ENCODE measurements at places on chromosomes 13 and 19.
A peak's percentile ranks its signal among the peaks of the same experiment; 100 is the strongest.

DNA sequence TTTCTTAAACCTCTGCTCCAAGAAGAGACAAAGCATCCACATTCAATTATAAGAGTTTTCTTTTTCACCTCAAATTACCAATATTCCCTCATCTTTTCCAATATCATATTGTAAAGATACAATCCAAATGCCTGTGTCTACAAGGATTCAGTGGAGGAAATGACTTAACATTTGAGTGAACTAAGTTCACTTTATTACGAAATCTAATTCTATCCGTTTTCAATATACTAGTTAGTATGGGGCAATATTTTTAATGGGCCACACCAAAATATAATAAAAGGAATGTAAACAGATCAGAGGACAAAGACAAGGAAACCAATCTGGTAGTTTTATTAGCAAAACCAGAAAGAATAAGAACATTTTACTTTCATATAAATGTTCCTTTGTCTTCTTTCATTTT lies 136.0 kb downstream of the DCLK1 start:
- no peak for DNase-seq

DNA sequence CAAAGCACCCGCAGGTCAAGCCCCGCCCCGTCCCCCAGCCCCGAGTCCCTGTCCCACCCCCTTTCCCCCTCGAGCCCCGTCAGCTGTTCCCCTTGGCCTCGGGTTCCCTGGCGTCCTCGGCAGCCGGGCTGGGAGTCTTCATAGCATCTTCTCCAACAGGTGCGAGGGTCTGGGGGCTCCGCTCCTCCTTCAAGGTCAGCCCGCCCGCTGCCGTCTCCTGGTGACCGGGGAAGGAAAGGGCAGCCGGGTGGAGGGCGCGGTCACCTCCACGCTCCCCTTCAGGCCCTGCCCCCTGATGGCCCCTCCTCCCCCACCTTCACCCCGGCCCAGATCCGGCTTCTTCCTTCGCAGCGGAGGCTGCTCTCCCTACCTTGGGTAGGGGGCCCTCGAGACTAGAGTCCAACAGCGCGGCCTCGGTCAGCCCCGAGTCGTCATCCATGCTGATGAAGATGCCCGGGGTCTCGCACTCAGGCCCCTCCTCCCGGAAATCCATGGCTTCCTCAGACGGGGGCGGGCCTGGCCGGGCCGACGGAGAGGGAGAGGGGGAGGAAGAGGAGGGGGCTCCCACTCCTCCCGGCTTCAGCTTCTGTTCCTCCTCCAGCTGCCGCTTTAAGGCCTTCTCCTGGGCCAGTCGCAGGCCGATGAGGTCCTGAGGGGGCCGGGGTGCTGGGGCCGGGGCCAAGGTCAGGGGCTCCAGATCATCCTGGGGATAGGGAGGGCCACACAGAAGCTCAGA lies 541 bp upstream of the RSPH6A start:
- no peak for DNase-seq

GRCh38 chr13:108984251-108984920 lies 355.0 kb downstream of the MYO16 start:
- DNase-seq: no peak

- no peak for DNase-seq
Measured at GRCh38 chr13:76971215-76971614, 20.7 kb upstream of the CLN5 start.

GRCh38 chr19:7739211-7739755 lies 7.4 kb upstream of the CLEC4G start:
- no peak for DNase-seq

DNA sequence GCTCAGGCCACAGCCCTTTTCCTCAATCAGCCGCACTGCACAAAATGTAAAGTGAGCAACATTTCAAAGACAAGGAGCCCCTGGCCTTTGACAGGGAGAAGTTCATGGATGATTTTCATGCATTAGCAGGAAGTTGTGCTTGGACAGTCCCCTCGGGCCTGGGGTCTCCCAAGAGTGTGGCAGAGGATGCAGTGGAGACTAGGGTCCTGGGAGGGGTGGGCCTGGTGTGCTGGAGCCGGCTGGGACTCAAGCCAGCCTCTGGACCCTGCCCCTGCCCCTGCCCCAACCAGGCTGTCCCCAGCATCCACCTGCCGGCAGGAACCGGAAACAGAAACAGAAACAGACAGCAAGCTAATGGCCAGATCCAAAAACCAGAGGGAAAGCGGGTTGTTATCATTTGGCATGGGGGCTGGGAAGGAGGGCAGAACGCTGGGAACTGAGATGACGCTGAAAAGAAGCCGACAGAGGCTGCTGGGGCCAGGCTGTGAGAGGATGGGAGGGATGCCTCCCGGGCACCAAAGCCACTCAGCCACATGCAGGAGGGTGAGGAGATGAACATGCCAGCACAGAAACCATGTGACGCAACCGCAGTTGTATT lies 2.3 kb downstream of the GAS6 start:
- no peak for DNase-seq

- peak; percentile 15 for DNase-seq
Measured at GRCh38 chr13:28819735-28820098, 422 bp upstream of the MTUS2 start.

- no peak for DNase-seq
Measured at GRCh38 chr13:70612881-70613280, 504.6 kb upstream of the KLHL1 start.

- DNase-seq: no peak
Measured at GRCh38 chr19:46786236-46787039, 2.0 kb downstream of the SLC1A5 start.
